ENCODE measurements at places on chromosomes 4 and X.

- DNase-seq = peak; percentile 9
Measured at GRCh38 chrX:53294024-53294648, 12.8 kb upstream of the IQSEC2 start.

- DNase-seq = no peak
Measured at GRCh38 chrX:54824195-54824594, 16.6 kb downstream of the MAGED2 start.

- DNase-seq = peak; percentile 73
Measured at GRCh38 chr4:109998867-109999584, 86.3 kb downstream of the EGF start.

DNA sequence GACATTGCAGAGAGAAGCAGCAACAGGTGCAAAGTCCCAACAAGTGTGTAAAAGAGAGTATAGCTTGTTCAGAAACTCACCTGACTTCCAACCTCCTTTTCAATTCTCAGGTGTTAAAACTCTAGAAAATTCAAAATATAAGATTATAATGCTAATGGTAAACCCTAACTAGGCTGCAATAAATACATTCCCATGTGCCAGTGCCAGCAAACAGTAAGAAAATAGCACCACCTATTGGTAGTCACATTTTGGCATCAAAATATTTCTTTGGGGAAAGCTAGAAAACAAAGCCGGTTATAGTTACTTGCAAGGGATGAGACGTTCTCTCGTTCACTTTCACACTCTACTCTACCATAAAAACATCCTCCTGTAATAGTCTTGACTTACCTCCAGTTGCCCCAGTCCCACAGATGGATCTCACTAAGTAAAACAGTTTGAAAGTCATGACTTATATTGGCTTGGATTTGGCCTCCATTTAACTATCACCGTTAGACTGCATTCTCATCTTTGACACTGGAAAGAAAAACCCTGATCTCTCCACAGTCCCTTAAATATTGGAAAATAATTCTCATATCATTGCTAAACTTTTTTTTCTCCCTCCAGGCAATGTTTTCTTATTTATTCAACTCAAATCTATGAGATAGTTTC is 9.6 kb downstream of the BMP3 start:
- peak; percentile 51 for DNase-seq

DNA sequence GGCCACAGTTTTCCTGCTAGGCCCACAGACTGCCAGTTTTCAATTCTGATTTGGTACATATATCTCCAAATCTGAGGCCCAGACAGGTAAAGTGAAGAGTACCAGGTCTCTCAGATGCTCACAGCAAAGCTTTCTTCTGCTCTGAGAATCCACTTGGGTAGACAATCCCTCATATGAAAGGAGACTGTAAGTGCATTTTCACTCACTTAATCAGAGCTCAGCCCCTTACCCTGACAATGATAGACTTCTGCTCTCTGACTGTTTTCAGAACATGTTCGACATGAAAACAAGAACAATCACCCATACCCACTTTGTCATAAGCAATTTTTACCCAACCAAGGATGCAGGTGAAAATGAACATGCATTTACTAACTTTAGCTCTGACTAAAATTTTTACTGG is 7.1 kb downstream of the GPRIN3 start:
- no peak for DNase-seq

GRCh38 chr4:167233685-167234315 is 494 bp downstream of the SPOCK3 start:
- peak; percentile 54 for DNase-seq

DNA sequence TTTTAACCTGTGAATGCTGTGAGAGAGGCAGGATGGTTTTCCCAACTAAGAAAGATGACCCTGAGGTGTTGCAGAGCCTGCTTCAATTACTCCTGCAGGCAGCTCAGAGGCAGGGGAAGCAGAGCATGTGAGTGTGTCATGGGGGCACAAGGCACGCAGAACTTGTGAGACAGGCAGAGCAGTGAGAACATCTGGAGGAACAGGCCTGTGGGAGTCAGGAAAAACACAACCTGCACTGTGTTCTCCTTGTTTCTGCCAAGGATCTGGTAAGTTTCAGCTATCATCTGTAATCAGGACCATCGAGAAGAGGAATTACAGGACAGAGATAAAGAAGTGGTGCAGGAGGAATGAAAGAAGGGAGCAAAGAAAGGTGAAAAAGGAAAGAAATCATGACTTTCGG is 741.8 kb upstream of the INTU start:
- DNase-seq = peak; percentile 4

- no peak for DNase-seq
Measured at GRCh38 chr4:186283311-186283710, 17.3 kb downstream of the F11 start.

GRCh38 chr4:87566276-87566675 is 37.1 kb upstream of the SPARCL1 start:
- no peak for DNase-seq

GRCh38 chrX:133171962-133172708 is 46.0 kb downstream of the TFDP3 start:
- peak; percentile 43 for DNase-seq

DNA sequence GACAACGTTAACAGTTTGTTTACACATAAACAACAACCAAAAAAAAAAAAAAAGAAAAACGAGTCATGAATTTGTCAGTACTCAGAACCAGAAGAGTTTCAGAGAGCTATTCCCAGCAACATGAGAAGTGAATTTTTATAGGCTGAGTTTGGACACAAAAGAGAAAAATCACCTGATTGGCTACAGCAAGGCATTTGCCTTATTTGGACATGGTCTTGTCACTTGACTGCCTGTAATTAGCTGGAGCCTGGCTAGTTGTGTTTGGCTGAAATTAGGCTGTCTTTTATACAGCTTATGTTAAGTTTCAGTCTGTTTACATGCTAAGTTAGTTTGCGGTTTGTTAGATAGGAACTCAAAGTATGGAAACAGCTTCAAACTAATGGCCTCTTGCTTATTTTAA is 880 bp upstream of the TEX13A start:
- DNase-seq = no peak

GRCh38 chr4:66842724-66843088 is 702.6 kb downstream of the CENPC start:
- no peak for DNase-seq

DNA sequence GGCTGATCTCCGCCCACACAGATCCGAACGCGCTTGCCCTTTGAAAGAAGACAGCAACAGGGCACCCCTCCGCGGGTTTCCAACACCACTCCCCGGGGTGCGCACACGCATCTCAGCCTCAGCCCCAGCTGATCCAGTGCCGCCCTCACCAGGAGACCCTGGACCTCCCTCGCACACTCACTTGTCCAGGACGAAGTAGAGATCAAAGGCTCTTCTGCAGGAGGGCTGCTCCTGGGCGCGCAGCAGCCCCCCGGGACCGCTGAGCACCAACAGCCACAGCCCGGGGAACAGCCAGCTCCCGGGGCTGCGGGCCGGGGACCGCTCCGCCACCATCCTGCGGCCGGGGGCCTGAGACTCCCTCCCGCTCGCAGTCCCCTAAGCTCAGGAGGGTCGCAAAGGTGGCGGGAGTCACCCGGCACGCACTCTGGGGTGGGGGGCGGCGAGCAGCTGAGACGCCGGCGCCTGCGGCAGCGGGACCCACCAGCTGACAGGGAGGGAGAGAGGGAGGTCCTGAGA is 743 bp downstream of the ANTXR2 start:
- DNase-seq = peak; percentile 40

GRCh38 chr4:184306949-184307348 is 89.3 kb upstream of the ENPP6 start:
- DNase-seq = peak; percentile 84

- DNase-seq = no peak
Measured at GRCh38 chr4:181437895-181438294, 805.3 kb upstream of the TENM3 start.

DNA sequence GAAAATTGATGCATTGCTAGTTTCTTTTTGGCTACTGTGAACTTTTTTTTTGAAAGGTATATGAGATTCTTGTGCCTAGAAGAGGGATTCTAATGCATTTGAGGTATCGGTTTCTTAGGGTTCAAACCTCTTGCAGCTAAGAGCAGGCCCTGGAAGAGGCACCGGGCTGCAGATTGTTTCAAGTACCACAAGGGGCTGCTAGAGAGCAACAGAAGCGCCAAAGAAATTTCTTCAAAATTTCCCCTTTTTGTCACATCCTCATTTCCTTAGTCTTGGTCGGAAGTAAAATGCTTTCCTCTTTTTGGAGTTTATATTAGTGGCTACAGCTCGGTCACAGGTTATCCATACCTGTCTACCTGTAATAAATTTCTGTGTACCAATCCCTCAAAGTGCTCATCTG is 89.8 kb downstream of the PDGFRA start:
- DNase-seq = peak; percentile 63

- no peak for DNase-seq
Measured at GRCh38 chr4:1451752-1452122, 45.5 kb upstream of the NKX1-1 start.

GRCh38 chr4:153745651-153746050 is 14.2 kb downstream of the RNF175 start:
- DNase-seq = no peak

DNA sequence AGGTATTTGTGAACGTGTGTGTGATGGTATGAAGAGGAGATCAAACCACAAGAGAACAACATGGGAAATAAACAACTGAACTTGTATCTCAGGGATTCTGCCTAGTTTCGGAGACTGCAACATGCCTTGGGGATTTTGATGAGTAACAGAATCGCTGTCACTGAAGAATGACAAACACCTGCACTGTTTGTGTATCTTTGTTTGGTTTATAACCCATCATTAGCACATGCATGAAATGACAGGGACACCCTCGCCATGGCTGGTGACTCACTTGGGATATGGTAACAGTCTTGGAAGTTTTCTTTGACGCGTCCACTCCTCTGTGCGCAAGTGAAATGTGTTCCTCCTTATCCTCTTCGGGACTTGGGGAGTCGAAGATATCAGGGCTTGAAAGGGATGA is 30.3 kb upstream of the MAP3K15 start:
- DNase-seq = no peak

- no peak for DNase-seq
Measured at GRCh38 chr4:76866641-76867040, 31.3 kb downstream of the SOWAHB start.

GRCh38 chrX:24268786-24269185 is 45.1 kb downstream of the SUPT20HL2 start:
- DNase-seq = no peak

DNA sequence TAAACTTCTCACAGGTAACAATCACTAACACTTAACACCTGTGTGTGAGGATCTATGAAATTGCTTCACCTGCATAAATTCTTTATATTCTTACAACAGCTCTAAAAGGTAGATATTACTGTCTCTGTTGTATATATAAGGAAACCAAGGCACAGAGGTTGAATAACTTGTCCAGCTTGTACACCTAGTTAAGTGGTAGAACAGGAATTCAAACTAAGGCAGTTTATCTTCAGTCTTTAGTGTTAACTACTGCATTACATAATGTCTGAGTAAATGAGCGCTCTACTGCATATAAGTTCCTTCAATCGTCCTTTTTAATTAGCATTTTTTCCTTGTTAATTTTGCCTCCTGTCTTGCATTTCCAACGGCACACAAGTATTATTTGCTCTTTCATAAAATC is 15.0 kb downstream of the USP9X start:
- DNase-seq = peak; percentile 55

- no peak for DNase-seq
Measured at GRCh38 chr4:125944966-125945365, 630.2 kb downstream of the FAT4 start.

DNA sequence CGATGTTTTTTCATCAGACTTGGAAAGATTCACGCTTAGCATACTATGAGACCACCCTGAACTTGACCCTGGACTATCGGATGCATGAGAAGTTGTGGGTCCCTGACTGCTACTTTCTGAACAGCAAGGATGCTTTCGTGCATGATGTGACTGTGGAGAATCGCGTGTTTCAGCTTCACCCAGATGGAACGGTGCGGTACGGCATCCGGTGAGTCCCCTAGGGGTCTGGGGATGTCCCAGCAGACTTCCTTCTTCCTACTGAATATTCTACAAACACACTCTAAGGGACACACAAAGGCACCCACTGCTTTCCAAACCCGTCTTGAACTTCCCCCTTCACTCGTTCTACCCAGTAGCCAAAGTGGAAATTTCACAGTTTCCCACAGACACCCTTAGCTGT is 9.3 kb downstream of the GABRQ start:
- no peak for DNase-seq

GRCh38 chr4:30837131-30837539 is 117.0 kb downstream of the PCDH7 start:
- peak; percentile 12 for DNase-seq

- DNase-seq = peak; percentile 49
Measured at GRCh38 chr4:1055721-1056590, 44.5 kb downstream of the FGFRL1 start.

- DNase-seq = peak; percentile 78
Measured at GRCh38 chr4:101972791-101973190, 182.3 kb downstream of the BANK1 start.

DNA sequence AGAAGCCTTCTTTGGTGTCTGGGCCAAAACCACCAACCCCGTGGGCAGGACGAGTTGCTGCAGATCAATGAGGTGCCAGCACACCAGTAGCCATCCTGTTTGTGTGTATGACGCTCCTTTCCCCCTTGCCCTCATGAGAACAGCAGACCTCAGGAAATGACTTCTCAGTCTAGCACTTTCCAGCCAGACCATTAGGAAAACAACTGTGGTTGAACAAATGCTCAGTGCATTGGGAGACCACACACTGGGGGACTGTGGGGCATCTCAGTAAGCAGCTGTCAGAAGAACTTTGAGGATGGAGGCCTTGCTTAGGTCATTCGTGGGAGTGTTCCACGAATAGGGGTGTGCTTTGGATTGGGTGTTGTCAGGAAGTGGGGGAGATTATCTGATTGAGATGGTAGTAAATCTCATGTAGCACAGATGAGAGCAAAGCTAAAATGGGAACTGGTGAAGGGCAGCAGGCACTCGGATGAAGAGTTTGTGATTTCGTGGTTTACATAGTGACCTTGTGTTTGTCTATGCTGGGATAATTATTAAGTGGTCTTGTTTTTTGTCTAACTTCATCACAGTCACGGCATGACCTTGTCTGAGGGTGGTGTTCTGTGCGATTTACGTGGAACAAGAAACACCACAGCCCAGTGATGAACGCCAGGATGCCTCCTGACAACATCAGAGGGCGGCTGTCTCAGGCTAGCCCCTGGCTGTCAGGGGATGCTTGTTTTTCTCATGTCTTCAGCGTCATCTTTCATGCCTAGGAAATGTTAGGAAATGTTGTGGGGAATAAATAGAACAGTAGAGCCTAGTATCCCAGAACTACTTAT is 70.1 kb downstream of the USP46 start:
- DNase-seq = peak; percentile 87

DNA sequence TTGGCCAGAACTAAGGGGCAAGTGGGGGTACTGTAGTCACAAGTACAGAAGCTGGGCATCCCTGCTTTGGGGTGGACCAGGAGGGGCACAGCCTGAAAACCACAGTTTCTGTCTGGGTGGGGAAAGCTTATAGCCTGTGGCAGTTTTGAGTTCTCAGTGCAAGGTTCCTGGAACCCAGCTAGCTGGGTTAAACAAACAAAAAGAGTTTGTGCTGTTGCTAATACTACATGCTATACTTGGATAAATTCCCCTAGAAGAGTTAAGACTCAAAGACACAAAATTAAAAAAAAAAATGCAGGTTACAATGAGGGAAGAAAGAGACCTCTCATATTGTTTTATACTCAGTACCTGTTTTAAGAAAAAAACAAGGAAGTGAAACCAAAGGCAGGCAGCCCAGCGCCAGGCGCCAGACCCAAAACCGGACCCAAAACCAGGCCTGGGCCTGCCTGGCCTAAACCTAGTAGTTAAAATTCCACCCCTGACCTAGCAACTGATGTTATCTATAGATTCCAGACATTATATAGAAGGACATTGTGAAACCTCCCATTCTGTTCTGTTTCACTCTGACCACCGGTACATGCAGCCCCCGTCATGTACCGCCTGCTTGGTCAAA is 50.8 kb downstream of the SLC2A9 start:
- DNase-seq = no peak

GRCh38 chr4:127165971-127166370 is 466.8 kb upstream of the INTU start:
- peak; percentile 86 for DNase-seq
